Stimulated activated CD4-positive, alpha-beta T cell treated with anti-CD3 and anti-CD28 coated beads, Interleukin-15, amount 100 ng/mL, for 1 hour (primary cell): ENCODE measurements at places on chromosomes 5 and 9.

DNA sequence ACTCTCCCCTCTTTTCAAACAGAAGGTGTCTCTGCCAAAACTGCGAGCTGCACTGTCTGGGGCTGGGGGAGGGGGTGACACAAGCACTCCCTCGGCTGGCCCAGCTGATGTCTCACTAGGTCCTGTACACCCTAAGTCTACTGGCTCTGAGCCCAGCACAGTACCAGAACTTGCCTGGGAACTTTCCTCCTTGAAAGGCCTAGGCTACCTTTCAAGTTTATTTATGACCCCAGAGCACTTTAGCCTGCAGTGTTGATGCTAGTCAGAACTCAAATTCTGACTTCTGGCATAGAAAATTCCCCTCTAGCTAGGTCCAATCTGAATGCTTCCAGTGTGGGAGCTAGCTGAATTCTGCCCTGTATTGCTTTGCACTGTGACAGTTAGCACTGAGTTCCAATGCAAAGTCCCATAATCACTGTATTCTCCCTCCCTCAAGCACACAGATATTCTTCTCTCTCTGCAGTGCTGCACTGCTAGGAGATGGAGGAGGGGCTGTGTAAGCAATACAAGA is 10.5 kb downstream of the LURAP1L start:
- DNase-seq: no peak

DNA sequence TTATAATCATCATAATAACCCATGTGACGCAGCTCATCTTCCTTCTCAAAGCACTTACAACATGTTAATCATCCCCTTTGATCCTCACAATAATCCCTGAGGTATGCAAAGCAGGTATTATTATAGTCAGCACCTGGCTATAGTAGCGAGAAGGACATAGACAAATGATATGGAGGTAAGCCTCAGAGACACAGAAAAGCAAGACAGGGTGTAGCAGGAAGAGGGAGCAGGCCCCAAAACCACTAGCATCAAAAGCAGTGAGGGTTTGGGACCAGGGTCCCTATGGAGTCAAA is 139.2 kb upstream of the SLC30A5 start:
- no peak for DNase-seq

- DNase-seq: no peak
Observed at GRCh38 chr5:115733607-115734006, 82.9 kb downstream of the CDO1 start.

- no peak for DNase-seq
Observed at GRCh38 chr5:61018062-61018461, 73.1 kb downstream of the NDUFAF2 start.

DNA sequence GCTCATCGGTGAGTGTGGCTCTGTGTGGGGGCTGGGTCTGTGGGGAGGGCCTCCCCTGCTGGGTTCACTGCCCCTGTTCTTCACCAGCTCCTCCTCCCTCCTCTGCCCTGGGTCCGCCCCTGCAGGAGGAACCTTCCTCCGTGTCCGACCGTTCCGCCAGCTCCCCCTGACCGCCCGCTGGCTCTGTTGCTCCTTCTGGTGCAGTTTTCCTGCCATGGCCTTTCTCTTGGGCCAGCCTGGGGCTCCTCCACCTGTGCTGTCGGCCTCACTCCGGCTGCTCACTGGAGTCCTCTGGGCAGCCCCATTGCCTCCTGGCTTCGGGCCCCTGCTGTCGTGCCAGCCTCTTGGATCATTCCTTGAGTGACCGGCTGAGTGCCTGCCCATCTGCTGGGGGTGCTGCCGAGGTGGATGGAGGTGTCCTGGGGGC is 12.3 kb downstream of the RNU6ATAC start:
- no peak for DNase-seq

- DNase-seq: no peak
Observed at GRCh38 chr5:110590187-110590586, 136.3 kb downstream of the TMEM232 start.

DNA sequence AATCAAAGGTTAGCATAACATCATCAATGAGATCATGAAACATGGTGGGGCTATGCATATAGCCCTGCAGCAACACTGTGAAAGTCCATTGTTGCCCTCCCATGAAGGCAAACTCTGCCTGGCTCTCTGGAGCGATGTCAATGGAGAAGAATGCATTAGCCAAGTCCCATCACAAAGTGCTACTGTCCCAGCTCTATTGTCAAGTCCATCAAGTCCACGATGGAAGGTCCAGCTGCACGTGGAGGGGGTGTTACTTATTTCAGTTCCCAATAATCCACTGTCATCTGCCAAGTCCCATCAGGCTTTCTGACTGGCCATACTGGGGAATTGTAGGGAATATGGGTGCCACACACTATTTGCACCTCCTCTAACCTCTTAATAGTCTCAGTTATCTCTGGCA is 10.8 kb downstream of the DMAC1 start:
- no peak for DNase-seq

- DNase-seq: no peak
Observed at GRCh38 chr5:91386120-91386519, 3.0 kb upstream of the ARRDC3 start.

- no peak for DNase-seq
Observed at GRCh38 chr9:71910650-71911060, 338 bp downstream of the ABHD17B start.

DNA sequence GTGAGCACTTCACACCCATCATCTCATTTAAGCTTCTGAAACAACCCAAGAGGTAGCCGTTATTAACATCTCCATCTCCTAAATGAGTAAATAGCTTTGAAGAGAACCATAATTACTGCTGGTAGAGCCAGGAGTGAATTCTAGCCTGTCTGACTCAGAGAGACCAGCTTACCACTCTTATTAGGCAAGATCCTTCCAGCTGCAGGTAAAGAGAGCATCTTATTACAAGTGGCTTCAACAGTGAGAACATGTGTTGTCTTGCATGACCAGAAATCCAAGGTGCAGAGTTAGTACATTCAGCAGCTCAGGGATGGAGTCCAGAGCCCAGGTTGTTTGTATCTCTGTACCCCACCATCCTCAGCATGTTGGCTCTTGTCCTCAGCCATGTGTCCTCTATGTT is 10.9 kb upstream of the AFAP1L1 start:
- no peak for DNase-seq

GRCh38 chr9:113808391-113809358 is 67.4 kb upstream of the ZNF618 start:
- no peak for DNase-seq

DNA sequence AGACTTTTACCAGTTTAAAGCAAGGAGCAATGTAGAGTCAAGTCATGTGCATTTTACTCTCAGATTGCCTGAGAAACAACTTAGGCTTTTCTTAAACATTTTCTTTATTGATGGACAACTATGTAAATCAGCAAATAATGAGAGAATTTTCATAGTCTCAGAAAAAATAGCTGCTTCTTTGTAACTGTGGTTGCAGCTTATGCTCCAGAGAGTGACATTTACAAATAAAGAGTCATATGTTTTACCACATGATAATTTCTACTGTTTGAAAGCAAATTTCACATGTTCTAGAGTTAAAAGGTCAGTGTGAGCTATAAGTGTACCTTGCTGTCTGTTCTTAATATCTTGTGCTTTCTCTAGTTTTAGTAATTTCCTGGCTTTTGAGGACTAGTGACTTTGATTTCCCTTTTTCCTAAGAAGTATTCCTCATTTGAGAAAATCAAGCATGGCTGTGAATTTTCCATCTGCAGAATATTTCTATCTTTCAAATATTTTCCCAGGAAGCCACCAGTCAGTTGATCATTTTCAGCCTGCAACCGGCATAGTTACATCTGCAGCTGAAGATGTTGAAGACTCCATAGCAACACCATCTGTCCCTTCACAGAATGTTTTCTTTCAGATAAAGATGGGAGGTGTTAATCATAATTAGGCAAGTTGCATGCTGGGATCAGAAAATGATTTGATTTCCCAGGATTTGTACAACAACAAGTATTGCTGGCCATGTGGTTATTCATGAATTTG is 229.9 kb downstream of the SGCD start:
- DNase-seq: no peak

DNA sequence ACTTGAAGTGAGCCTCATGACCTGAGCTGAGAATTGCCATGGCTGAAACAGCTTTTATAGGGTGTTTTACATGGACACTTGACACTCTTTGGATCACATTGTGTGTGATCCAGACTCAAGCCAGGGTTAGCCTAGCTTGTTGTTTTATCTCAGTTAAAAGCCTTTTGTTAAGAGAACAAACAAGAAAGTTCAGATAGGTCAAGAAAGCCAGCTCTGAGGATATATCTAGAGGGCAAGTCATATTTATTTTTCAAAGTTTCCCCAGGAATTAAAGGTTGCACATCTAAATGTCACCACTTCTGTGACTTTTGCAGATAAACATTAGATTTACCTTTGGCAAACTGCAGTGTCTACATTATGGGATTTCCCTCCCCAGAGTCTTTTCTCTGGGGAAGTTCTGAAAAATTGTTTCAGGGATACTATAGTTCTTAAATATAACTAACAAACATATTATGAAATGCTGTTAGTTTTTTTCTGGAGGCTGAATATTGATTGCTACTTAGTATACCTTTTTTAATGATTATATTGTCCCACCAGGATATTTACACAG is 134.5 kb downstream of the C9orf152 start:
- no peak for DNase-seq

DNA sequence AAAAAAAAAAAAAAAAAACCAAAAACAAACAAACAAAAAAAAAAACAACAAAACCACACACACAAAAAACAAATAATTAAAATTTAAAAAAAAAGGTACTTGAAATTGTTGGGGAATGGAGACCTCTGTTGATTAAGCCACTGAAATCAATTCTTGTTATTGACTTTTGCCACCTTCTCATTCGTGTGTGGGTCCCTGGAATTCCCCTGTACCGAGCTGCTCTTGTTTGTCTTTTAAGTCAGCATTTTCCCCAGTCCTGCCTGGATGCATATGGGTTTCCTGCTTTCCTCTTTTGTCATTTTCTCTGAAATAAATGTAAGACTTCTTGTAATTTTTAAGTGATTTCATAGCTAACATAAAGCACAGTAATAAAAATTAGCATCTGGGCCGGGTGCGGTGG is 45.5 kb downstream of the GPBP1 start:
- DNase-seq: no peak

DNA sequence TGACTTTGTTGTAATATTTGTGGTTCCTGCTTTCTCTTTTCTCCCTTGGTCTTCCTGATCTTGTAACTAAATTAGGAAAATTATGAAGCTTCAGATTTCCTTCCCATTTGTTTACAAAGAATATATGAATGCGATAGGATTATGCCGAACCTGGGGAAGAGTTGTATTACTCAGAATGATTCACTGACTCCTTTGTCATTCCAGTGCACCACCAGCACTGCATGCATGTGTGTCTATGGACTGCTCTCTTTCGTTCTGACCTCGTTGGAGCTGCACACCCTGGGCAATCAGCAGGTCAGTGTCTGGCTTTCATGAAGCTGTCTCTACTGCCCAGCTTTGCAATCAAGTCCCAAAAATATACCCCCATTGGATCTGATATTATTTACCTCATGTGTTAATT is 25.5 kb downstream of the NUP188 start:
- no peak for DNase-seq

GRCh38 chr9:133768859-133769510 is 30.8 kb upstream of the SARDH start:
- no peak for DNase-seq

DNA sequence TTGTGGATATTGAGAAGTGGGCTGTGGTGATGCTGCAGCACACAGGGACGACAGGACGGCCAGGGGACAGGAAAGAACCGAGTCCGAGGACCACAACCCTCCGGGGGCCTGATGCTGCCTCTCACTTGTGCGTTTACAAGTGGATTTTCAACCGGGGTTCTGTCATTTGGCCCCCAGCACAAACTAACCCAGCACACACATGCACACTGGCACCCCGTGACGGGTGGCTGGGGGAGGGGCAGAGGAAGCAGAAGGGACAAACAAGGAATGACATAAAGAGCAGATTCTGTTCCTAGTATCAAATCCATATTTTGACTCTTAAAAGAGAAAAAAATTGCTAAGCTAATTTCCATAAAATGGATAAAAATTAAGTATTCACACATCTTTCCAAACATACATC is 18.3 kb upstream of the ZFYVE16 start:
- no peak for DNase-seq

DNA sequence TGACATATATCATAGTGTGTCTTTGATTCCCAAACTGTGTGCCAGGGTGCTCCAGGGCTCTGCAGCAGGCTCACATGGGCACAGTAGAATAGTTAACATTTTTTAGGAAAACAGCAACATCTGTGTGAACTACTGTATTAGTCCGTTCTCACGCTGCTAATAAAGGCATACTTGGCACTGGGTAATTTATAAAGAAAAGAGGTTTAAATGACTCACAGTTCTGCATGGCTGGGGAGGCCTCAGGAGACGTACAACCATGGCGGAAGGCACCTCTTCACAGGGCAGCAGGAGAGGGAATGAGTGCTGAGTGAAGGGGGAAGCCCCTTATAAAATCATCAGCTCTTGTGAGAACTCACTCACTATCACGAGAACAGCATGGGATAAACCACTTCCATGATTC is 82.7 kb downstream of the EGFLAM start:
- no peak for DNase-seq

DNA sequence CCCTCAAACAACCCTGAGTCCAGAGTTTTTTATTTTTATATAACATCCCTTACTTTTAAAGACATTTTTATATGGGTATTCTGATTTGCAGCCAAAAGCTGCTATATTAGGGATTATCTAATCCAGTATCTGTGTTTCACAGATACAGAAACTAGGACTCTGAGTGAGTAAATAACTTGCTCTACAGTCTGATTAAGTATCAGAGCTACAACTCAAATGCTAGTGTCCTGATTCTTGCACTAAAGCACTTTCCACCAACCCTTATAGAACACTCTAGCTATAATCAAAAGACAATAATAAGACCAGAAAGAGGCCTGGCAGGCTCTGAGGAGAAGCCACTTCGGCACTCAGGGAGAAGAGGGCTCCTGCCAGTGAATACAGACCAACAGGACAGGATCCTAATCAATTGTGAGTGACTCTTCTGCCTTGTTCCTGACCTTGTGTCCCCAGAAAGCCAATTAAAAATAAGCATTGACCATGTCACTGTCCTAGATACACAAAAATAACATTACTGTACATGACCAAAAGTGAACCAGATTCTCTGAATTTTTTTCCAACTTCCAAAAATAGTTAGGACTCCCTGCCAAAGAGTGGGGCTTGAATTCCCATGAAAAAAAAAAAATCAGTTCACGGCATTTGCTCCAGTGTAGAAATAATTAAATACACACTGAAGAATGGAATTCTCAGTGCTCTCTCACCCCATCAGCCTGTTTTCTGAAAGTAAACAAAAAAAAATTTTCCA is 63.6 kb upstream of the MAP3K1 start:
- DNase-seq: no peak

DNA sequence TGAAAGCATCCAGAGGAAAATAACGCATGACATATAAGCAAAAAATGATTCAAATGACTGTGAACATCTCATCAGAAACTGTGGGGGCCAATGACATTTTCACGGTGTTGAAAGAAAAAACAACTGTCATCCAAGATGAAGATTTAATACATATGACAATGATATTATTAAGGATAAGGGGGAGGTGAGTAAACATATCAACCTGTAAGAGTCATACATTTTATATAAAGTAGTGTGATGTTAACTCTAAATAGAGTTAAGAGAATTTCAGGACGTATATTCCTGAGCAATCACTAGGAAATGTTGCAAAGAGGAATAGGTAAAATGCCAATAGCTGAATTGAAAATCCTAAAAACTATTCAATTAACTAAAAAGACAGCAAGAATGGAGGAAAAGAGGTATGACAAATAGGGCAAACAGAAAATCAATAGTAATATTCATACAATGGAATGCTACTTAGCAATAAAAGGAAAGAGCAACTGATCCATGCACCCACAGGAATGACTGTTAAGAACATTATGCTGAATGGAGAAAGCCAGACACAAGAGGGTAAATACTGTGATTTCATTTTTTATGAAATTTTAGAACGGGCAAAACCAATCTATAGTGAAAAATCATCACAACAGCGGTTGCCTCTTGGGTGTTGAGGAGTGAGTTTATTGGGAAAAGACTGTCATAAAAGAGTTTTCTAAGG is 92.4 kb upstream of the JAK2 start:
- no peak for DNase-seq
